ENCODE measurements at places on chromosomes 16 and 17. TPM values are rescaled to one million over a fixed set of nuclear protein-coding genes. Genes with fewer than 3 reads are reported as not detected.

GRCh38 chr16:87698676-87699199, 67.0 kb downstream of the KLHDC4 start:
- no peak for DNase-seq

DNA sequence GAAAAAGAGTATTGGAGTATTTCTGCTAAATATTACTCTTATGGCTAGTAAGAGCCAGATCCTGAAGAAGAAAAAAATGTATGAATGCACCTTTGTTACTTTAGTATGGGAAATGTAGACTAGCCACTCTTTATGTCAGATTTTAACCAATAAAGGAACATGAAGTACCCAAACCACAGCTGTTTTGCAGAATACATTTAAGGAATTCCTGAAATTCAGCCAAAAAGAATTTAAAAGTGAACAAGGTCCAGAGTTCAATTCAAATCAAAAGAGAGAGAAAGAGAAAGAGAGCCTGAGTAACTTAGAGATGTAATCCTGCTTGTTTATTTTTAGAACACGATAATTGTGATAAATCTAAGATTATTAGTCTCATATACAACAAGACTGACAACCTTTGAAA, 1.2 kb downstream of the KCNJ16 start:
- DNase-seq = no peak

Gene CMTM2
- 3.1 TPM for total RNA-seq

DNA sequence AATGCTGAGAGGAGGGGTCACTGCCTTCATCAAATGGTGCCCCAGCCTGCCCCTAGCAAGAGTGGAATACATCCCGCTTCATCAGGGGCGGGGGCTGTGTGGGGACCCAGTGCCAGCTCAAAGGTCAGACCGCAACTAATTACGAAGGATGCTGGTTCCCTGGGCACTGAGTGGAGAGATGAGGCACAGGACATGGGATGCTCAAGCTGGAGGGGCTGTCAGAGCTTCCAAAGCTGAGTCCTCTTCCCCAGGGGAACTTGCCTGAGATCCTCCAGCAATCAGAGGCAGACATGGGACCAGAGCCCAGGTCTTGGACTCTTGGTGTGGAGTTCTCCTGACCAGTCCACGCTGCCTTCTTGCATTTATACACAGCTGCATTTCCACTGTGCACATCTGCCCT, 18.9 kb downstream of the UNC45B start:
- peak; percentile 15 for DNase-seq

Gene KRTAP1-4
- not detected for total RNA-seq
